AG10803 (cell line): ENCODE measurements at places on chromosomes 3 and 15.

- no peak for DNase-seq
Measured at GRCh38 chr3:64647825-64648224, 40.0 kb downstream of the ADAMTS9 start.

DNA sequence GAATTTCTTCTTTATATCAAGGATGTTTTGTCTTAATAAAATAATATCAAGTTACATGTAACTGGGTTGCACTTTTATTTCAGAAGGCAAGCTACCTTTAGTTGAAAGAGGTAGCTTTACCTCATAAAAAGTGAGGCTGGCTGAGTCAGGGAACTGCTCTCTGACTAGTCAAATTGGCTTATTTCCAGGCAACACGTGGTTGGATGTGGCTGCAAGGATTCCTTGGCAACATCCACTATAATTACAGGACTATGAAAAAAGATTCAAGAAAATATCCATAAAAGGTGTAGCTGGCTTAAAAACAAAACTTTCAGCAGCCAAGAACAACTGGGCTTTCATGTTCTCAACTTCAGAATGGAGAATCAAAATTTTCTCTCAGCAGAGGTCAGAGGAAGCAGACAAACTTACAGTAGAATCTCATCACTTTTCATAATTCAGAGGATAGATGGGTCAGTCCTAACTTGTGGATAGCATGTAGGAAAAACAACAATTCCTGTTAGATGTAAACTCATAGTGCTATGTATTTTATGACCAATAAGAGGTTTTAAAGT lies 779.1 kb downstream of the MECOM start:
- peak; percentile 61 for DNase-seq

- DNase-seq, result no peak
Measured at GRCh38 chr3:193943851-193944517, 192.0 kb upstream of the HES1 start.

DNA sequence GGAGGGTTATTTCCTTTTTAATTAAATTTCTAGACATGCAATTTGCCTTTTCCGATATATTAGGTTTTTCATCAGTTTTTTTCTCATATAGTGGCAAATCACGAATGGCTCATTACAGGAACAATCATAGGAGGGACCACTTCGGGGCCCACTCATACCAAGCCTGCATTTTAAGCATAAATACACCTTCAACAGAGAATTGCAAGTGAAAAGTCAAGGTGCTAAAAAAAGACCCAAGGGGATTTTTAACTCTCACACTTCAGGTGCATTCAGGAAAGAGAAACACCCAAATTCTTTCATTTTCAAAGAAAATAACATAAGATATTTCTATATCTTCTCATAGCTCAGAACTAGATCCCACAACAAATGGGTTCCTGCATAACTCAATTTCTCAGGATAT lies 979.6 kb upstream of the NR2F2 start:
- DNase-seq, result no peak

DNA sequence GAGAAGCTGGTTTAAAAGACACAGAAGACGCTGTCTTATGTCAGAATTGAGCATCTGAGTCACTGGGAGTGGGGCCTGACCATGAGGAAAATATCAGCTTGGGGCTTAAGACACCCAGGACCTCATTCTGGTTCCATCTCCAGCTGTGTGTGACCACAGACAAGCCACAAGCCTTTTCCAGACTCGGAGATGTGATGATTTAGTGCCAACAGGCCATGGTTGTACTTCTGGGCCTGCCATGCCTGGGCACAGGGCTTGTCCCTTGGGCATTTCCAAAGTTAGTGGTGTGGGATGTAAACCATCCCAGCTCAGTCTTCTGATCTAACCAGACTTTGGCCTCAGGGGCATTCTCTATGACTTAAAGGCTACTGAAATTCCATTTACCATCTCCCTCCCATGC lies 269.8 kb downstream of the RYR3 start:
- peak; percentile 73 for DNase-seq

DNA sequence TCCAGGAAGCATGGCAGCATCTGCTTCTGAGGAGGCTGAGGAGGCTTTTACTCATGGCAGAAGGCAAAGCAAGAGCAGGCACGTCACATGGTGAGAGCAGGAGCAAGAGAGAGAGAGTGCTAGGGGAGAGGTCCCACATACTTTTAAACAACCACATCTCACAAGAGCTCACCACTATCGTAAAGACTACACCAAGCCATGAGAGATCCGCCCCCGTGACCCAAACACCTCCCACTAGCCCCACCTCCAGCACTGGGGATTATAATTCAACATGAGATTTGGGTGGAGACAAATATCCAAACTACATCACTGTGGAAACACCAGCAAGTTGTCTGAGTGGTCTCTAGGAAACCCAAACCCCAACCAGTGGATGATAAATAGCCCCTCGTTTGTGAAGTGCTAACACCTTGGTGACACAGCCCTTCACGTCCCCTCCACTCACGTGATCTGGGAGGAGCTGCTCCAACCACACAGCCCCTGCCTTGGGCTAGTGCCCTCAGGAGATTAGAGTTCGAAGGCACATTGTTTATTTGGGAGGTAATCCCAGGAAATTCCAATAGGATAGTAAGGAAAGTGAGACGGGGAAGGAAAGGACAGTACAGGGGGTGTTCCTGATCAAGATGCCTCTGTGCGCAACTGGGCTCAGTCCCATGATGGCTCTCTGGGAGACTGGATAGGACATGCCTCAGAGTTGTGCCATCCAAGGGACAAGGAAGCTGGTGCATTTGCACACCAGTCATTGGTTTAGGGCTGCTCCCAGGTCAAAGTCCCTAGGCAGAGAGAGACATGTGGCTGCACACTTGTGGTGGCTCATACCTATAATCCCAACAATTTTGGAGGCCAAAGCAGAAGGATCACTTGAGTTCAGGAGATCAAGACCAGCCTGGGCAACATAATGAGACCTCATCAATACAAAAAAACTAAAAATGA lies 80.6 kb upstream of the CTNNB1 start:
- no peak for DNase-seq

GRCh38 chr3:9732740-9733115 lies 1.2 kb downstream of the BRPF1 start:
- DNase-seq, result peak; percentile 22

- peak; percentile 45 for DNase-seq
Measured at GRCh38 chr3:144187531-144188210, 216.0 kb downstream of the DIPK2A start.

DNA sequence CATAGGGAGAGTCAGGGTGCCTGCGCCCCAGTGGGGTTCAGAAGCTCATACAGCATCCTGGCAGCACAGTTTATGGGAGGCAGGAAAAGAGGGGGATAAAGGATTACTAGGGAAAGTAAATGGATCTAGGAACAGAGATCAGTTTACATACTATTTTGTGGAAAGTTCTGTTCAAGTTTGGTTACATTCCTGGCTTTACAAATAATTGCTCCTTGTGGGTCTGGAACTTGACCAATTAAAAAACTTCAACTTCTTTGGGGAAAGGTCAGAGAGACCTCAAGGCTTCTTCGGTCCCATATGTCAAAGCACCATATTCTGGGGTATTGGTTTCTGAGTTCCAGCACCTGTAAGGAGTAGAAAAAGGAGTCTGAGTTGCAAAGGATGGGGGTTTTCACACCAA lies 64.1 kb downstream of the ZDHHC19 start:
- no peak for DNase-seq

GRCh38 chr15:99076555-99077308 lies 28.1 kb upstream of the SYNM start:
- DNase-seq, result peak; percentile 85

DNA sequence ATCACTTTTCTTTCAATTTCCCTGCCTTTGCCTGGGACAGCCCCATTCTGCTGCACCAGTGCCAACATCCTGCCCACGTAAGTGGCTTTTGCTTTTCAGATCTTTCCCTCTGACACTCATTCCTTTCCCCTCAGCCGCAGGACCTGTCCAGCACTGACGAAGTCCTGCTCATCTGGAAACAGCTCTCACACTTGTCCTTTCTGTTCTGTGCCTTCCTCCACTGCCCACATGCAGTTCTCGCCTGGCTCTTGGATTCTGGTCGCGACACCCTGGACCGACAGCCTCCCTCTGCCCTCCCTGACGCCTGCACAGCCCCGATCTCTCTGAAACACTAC lies 99.7 kb downstream of the ADCY5 start:
- DNase-seq, result no peak

DNA sequence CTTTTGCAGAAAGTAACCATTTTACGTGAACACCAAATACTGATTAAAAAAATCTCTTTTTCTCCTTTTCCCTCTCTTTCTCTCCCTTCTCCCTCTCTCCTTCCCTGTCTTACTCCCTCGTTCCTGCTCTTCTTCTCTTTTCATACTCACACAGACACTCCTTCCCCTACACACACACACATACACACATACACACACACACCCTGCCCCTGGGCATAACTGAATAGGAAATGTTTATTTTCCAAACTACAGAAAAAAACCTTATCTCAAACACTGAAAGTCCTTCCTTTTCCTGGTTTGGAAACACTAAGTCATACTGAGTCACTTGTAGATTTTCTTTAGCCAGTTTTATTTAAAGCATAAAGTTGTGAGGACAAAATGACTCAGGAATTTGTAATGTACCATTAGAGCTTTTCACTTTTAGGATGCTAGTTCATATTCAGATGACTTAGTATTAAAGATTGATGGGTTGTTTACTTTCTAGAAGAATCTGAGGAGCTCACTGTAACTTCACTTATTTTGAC lies 62.4 kb downstream of the MBNL1 start:
- DNase-seq, result peak; percentile 74

- peak; percentile 51 for DNase-seq
Measured at GRCh38 chr3:61684386-61684785, 123.0 kb downstream of the PTPRG start.

GRCh38 chr15:74221399-74222239 lies 14.5 kb upstream of the CCDC33 start:
- DNase-seq, result no peak

DNA sequence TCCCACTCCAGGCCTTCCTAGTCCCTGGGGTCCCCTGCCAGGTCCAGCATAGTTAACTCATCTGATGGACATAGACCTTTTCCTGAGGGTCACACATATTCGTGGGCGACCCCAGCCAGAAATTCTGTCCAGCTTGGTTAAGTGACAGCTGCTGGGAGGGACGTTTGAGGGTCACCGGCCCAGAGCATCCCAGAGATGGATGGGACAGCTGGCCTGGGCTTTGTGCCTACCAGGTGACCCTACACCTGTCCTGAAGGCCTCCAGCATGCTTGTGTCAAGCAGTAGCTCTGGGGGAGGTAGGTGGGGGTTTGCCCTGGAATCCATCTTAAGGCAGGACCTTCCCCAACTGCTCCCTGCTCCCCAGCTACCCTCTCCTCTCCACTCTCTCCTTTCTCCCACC lies 9.1 kb upstream of the DAG1 start:
- no peak for DNase-seq

DNA sequence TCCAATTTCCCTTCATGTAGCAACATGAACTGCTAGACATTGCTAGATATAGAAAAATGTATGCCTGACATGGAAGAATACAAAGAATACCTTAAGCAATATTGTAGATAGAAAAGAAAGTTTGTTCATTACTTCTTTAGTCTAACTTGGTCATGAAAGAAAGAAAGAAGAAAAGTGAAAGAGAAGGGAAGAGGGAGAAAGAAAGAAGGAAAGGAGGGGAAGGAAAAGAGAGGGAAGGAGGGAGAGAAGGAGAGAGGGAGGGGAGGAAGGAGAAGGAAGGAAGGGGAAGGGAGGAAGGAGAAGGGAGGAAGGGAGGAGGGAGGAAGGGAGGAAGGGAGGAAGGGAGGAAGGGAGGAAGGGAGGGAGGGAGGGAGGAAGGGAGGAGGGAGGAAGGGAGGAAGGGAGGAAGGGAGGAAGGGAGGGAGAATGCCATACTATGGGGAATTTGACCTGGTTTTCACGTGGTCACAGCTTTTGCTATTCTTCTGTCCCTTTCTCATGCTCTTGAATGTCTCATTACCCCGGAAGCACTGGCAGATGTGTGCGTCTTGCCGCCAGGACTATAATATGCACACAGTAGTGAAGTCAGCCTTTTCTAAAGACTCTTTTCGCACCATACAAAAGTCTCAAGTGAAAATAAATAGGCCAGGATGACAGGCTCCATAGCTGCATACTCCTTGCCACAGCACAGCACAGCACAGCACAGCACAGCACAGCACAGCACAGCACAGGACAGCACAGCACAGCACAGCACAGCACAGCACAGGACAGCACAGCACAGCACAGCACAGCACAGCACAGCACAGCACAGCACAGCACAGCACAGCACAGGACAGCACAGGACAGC lies 78.2 kb downstream of the CHAC1 start:
- DNase-seq, result peak; percentile 25

- peak; percentile 22 for DNase-seq
Measured at GRCh38 chr15:101501703-101502373, 12.3 kb upstream of the PCSK6 start.

- no peak for DNase-seq
Measured at GRCh38 chr15:92781925-92782453, 118.1 kb upstream of the CHD2 start.

- no peak for DNase-seq
Measured at GRCh38 chr3:12777171-12777570, 18.1 kb upstream of the TMEM40 start.

GRCh38 chr3:117756563-117756962 lies 1047.0 kb downstream of the TUSC7 start:
- no peak for DNase-seq

DNA sequence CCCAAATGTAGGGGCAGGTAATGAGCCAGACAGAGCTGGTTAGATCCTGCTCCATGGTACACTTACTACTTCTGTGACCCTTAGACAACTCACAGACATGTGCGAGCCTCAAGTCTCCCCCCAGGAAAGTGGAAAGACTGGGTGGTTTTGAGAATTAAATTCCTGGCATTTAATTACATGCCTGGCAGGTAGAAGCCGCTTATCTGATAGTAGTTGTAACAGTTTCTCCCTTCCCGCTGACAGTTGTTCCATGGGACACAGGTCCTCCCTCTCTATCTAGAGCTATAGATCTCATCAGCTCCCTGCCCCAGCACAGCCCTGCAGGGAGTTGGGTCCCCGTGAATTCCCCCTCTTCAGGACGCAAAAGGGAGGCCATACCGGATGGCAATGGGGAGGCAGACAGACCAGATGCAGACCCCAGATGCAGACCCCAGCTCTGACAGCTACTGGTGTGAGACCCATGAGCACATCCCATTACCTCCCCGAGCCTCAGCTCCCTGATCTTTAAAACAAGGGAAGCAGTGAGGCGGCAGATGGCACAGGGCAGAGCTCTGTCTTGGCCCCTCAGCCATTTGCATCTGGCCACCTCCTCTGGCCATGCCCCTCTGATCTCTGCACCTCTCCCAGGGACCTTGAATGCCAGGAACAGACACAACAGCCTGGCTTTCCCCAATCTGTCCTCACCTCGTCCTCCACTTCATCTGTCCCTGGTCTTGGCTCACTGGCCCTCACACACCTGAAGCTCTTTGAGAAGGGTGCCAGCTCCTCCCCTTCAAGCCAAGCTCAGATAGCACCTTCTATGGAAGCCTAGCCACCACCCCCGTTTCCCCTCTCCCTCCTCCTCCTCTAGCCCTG lies 34.1 kb upstream of the NR2C2 start:
- DNase-seq, result no peak

- no peak for DNase-seq
Measured at GRCh38 chr3:10353661-10354360, 32.9 kb upstream of the SEC13 start.

- peak; percentile 87 for DNase-seq
Measured at GRCh38 chr3:113157408-113158030, 53.8 kb upstream of the BOC start.

- no peak for DNase-seq
Measured at GRCh38 chr15:66921319-66921915, 144.0 kb upstream of the SMAD3 start.

GRCh38 chr15:56124391-56124790 lies 119.3 kb downstream of the RFX7 start:
- DNase-seq, result no peak
